ENCODE measurements at places on chromosomes 2 and 18. TPM values are rescaled to one million over a fixed set of nuclear protein-coding genes. Genes with fewer than 3 reads are reported as not detected.

Gene MSGN1
- not detected for total RNA-seq

- no peak for DNase-seq
Measured at GRCh38 chr2:145739681-145740080, 1219.8 kb upstream of the ZEB2 start.

GRCh38 chr2:241686324-241686649 lies 328 bp downstream of the DTYMK start:
- no peak for DNase-seq

- DNase-seq = no peak
Measured at GRCh38 chr18:31719363-31720006, 35.1 kb upstream of the B4GALT6 start.

Gene VWA3B
- not detected for total RNA-seq

- peak; percentile 73 for DNase-seq
Measured at GRCh38 chr18:62741118-62741566, 25.8 kb downstream of the PHLPP1 start.

Gene GRB14
- not detected for total RNA-seq

Gene PDCD1
- not detected for total RNA-seq

- peak; percentile 65 for DNase-seq
Measured at GRCh38 chr2:42095923-42096408, 48.1 kb downstream of the PKDCC start.

- DNase-seq = no peak
Measured at GRCh38 chr2:115782286-115782685, 1339.8 kb downstream of the DPP10 start.

DNA sequence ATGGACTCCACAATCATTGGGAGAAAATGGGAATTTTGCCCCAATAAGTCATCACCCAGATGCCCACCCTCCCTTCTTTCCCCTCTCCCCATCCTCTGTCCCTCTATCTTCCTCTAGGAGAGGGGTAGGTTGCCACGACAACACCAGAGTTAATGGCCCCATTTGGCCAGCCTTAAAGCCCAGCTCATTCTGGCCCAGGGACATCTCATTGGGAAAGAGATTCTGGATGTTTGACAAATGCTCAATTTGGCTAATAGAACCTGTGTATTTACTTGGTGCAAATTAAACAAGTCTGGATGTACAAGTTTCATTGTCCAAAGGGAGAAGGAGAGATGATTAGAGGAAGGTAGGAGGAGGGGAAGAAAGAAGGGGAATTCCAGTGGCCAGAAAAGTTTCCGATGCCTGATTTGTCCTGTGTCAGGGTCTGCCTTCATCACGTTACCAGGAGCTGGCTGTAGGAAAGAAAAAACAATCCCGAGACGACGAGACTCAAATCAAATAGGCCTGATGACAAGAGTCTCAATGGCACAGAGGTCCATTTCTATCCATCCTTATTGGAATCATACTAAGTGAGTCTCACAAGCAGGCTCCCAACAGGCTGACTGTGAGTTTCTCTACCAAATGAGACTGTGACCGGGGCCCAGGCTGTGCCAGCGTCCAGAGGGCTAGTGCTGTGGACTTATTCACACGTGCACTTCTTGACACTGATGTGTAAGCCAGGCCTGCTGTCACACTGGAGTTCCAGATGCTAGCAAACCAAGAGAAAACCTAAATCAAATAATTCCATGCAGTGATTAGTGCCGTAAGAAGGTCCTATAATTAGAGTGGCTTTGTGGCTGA lies 265.2 kb upstream of the APCDD1 start:
- no peak for DNase-seq

- DNase-seq = no peak
Measured at GRCh38 chr2:158202161-158202815, 100.6 kb downstream of the UPP2 start.

Gene SP100
- 257 TPM for total RNA-seq
